GOT3 (cell line): ENCODE measurements at places on chromosomes 3 and 15.

DNA sequence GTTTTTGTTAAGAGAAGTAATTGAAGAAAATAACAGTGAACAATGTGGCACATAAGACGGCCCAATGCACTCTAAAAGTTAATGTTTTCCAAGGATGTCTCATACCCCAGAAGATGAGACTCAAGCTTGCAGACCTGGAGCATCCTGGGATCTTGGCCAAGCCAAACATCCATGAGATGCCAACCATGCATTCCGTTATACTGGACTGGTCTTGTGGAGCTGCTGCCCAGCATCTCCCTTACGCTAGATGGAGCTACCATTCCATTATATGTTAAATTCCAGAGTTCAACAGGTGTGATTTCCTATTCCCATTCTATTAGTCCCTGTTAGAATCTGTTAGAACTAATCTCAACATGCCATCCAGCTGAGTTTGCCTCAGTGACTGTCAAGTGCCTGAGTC is 181.8 kb downstream of the PDCD6IP start:
- no peak for DNase-seq

GRCh38 chr3:123750209-123750608 is 133.9 kb downstream of the MYLK start:
- no peak for DNase-seq

DNA sequence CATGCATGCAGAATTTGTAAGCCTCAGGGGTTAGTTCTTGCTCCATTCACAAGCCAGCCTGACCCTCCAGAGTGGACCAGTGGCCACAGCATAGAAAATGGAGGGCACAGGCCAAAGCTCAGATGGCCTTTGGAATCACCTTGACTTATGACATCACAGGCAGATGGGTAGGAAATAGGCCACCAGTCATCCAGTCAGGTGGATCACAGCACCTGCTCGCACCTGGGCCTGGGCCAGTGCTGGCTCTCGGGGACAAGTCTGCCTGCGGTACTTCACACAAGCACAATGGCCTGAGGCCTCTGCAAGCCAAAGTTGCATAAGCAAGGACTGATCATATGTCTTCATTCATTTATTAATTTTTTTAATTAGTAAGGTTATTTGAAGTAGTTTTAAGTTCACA is 39.3 kb downstream of the PPCDC start:
- DNase-seq: no peak

- DNase-seq: no peak
Observed at GRCh38 chr3:194843556-194843955, 157.9 kb downstream of the FAM43A start.

- DNase-seq: no peak
Observed at GRCh38 chr3:120151791-120152190, 57.5 kb upstream of the GSK3B start.

GRCh38 chr3:161069511-161070251 is 35.5 kb downstream of the B3GALNT1 start:
- peak; percentile 22 for DNase-seq
